NCI-H82 (cell line): ENCODE measurements at places on chromosomes 13 and 19.
A peak's percentile ranks its signal among the peaks of the same experiment; 100 is the strongest.

DNA sequence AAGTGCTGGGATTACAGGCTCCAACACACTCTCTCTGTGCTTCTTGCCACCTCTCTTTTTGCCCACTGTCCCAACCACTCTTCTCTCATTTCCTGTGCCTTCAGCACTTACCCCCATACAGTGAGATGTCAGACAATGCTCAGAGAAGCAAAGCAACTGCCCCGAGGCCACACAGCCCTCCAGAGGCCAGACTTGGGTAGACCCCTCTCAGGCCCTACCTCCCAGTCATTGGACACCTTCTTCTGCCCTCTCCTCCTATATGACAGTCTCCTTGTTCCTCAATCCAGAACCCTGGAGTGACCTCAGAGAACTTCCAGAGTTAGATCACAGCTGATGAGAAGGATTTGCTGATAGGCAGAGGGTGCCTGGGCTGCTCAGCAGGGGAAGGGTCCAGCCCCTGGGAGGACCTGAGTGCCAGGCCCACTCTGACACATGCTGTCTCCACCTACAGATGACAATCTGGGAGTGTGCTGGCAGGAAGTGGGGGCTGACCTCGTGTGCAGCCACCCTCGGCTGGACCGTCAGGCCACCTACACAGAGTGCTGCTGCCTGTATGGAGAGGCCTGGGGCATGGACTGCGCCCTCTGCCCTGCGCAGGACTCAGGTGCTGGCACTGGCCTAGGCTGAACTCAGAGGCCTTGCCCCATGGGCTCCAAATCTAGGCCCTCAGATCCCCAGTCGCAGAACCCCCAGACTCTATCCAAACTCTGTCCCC is 24.4 kb downstream of the LTBP4 start:
- no peak for DNase-seq

DNA sequence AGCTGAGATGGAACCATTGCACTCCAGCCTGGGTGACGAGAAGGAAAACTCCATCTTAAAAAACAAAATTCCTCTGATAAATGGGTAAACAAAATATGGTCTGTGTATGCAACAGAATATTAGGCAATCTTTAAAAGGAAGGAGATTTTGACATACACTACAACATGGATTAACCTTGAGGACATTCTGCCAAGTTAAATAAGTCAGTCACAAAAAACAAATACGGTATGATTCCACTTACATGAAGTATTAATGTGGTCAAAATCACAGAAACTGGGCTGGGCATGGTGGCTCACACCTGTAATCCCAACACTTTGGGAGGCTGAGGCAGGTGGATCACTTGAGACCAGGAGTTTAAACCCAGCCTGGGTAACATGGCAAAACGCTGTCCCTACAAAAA is 3.0 kb upstream of the ZNF444 start:
- DNase-seq = no peak

DNA sequence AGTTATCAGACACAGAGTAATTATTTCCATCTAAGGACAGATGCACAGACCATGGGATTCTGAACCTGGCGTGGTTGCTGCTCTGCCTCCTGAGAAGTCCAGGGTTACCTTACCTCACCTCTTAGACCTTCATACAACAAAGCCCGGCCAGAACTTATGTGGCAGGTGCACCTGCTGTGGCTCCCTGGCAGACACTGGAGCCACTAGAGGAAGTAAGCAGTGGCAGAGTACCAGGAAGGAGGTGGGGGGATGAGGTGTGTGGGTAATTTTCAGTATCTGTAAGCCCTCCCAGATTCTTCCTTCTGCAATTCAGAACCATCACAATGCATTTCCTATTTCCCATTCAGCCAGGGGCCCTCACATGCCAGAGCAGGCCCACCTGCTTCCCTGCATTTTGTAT is 106.1 kb upstream of the DOCK9 start:
- no peak for DNase-seq

DNA sequence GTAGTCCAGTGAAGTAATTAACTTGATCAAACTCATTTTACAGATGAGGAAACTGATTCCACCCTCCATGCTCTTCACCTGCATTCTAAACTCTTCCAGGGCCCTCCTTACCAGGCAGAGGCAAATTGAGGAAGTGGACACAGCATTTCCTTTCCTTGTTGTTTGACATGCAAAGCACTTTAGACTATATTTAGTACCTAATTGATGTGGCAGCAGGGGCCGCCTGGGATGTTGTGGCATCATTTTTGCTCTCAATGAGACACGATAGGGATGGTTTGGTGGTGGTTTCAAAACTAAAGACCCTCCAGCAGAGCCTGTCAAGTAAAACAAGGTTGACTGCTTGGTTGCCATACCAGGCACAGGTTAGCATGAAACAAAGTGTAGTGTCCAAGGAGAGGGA is 7.9 kb downstream of the SIPA1L3 start:
- no peak for DNase-seq

GRCh38 chr19:31519256-31519655 is 170.0 kb upstream of the TSHZ3 start:
- DNase-seq = peak; percentile 57

GRCh38 chr13:41608111-41608838 is 150.9 kb downstream of the RGCC start:
- DNase-seq = no peak

GRCh38 chr19:2166741-2167738 is 3.3 kb downstream of the DOT1L start:
- DNase-seq = no peak

DNA sequence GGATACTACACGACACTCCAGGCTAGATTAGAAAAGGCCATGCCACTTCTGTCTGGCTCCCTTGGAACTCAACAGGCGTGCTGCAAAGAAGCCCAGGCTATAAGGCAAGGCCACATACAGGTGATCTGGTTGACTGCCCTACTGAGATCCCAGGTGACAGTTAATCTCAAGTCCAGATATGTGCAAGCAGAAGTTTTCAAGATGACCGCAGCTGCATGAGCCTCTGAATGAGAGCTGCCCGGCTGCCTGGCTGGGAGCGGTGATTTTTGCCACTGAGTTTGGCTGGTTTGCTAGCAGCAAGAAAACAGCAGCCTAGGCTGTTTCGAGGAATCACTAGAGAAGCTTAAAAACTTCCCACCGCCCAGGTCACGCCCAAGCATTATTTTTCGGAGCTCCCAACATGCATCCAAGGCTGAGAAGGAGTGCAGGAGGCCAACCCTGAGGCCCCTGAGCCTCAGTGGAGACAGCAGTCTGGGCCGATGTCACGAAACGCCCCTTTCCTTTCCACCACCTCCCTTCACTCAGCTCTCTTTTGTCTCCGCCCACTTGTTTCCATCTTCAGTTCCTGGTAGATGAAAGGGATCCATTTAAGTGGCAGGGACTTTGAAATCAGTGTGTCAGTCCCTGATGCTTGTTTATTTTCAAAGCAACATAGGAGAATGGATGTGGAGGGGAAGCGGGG is 14.0 kb upstream of the URI1 start:
- DNase-seq = no peak

- DNase-seq = no peak
Measured at GRCh38 chr19:4103080-4103433, 20.9 kb downstream of the MAP2K2 start.

GRCh38 chr13:113652404-113653263 is 5.4 kb downstream of the ATP4B start:
- DNase-seq = no peak
